ENCODE measurements at places on chromosomes 3 and 15. TPM values are rescaled to one million over a fixed set of nuclear protein-coding genes. Genes with fewer than 3 reads are reported as not detected.

GOLGA6B gene
- not detected for total RNA-seq

KCNMB3 gene
- total RNA-seq = 2.0 TPM

CFAP92 gene
- not detected for total RNA-seq

SOX2 gene
- 0.45 TPM for total RNA-seq

C15orf40 gene
- total RNA-seq = 50.6 TPM

ECE2 gene
- not detected for total RNA-seq

C3orf49 gene
- total RNA-seq = not detected

MASP1 gene
- not detected for total RNA-seq

GFM1 gene
- total RNA-seq = 46.2 TPM

SLTM gene
- total RNA-seq = 67.5 TPM

ZDHHC19 gene
- not detected for total RNA-seq

GXYLT2 gene
- 1.1 TPM for total RNA-seq

PLSCR2 gene
- total RNA-seq = not detected

CHRFAM7A gene
- total RNA-seq = 4.6 TPM

CHST13 gene
- total RNA-seq = 0.78 TPM

SLC6A20 gene
- total RNA-seq = not detected

MUC4 gene
- total RNA-seq = not detected

ENTPD3 gene
- total RNA-seq = not detected

PSMA4 gene
- 401 TPM for total RNA-seq

GPR62 gene
- not detected for total RNA-seq

REC114 gene
- total RNA-seq = not detected

BUB1B gene
- 27.8 TPM for total RNA-seq

ZNF662 gene
- total RNA-seq = not detected

ARHGEF26 gene
- 9.1 TPM for total RNA-seq

TTC21A gene
- 2.4 TPM for total RNA-seq

ITIH4 gene
- total RNA-seq = 0.63 TPM

CCR2 gene
- total RNA-seq = not detected

CYP1A2 gene
- total RNA-seq = not detected

COL8A1 gene
- total RNA-seq = not detected

GPR149 gene
- not detected for total RNA-seq

ROBO2 gene
- total RNA-seq = not detected

RTP3 gene
- not detected for total RNA-seq
